ENCODE measurements at places on chromosomes 4 and X.

- DNase-seq: no peak
Measured at GRCh38 chr4:5553801-5554200, 154.6 kb downstream of the EVC2 start.

GRCh38 chrX:17020356-17020755, 73.9 kb downstream of the REPS2 start:
- no peaks in the 10 kb centered on the region for H3K36me3 ChIP-seq
- H3K27me3 ChIP-seq: no peaks in the 10 kb centered on the region
- H3K4me3 ChIP-seq: no peak overlapping the region
- no peak for DNase-seq
- H3K27ac ChIP-seq: no peak overlapping the region
- H3K4me1 ChIP-seq: no peaks in the 10 kb centered on the region

DNA sequence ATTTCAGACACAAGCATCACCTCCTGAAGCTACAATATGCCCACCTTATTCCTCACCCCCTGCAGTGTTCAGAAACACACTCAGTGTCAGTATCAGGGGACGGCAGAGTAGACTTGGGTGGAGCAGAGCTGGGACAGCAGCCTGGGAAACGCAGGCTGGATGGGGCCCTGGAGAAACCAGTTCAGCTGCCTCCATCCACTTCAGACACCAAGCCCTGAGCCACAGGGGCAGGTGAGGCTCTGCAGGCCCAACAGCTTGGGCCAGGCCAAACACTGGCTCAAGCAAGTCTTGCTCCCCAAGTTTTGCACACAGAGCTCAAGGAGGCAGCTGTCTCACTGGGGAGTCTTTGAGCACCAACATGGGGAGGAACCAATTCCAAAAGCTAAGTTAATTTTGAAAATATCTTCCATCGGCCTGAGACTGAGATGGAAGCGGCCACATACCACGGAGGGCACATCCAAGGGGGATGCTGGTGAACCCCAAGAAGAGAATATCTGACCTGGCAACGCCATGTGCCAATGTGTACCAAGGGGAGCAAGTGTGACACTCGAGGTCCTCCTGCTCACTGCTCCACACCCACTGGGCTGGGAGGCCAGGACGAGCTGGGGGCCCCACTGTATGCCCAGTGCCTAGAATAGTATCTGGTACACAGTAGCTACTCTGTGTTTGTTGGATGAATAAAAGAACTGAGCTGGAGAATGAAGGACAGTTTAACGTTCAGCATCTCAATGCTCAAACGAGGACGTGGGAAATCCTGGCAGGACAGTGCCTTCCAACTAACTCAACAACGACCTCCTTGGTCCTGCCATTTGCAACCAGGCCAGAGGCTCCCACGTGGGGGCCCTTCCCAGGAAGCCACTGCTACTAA, 45.6 kb downstream of the PPP2R2C start:
- H3K27me3 ChIP-seq: no peaks in the 10 kb centered on the region
- H3K4me3 ChIP-seq: no peak overlapping the region
- H3K36me3 ChIP-seq: no peaks in the 10 kb centered on the region
- H3K27ac ChIP-seq: no peak overlapping the region
- H3K4me1 ChIP-seq: no peaks in the 10 kb centered on the region
- DNase-seq: no peak

DNA sequence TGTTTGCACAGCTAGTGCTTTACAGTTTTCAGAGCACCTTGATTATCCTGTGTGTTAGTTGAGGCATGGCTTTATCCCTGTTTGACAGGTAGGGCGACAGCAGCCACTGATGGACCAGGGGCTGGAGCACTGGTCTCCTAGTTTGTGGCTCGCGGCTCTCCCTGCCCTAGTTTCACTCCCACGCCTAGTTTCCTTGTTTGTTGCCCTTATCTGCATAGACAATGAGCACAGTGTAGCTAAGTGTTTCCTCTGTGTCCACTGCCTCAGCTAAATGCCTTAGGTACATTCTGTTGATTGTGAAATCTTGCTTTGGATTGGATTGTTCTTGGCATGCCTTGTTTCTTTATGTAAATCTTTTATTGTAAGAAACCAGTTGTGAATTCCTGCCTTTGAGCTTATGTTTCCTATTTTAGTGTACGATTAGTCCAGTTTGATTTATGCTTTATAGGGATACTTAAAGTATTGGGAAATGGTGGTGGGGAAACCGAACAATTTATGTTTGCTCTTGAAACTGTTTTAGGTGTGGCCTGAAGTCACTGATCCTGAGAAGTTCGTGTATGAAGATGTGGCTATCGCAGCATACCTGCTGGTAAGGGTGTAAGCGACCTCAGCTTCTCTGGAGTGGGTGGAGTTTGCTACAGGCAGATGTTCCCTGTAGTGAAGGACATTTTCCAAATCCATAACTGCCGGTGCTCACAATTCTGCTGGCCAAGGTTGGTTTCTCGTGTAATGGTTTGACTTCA, 11.0 kb downstream of the TRMT44 start:
- no peaks in the 10 kb centered on the region for H3K4me1 ChIP-seq
- no peaks in the 10 kb centered on the region for H3K36me3 ChIP-seq
- no peak overlapping the region for H3K4me3 ChIP-seq
- H3K27ac ChIP-seq: no peak overlapping the region

DNA sequence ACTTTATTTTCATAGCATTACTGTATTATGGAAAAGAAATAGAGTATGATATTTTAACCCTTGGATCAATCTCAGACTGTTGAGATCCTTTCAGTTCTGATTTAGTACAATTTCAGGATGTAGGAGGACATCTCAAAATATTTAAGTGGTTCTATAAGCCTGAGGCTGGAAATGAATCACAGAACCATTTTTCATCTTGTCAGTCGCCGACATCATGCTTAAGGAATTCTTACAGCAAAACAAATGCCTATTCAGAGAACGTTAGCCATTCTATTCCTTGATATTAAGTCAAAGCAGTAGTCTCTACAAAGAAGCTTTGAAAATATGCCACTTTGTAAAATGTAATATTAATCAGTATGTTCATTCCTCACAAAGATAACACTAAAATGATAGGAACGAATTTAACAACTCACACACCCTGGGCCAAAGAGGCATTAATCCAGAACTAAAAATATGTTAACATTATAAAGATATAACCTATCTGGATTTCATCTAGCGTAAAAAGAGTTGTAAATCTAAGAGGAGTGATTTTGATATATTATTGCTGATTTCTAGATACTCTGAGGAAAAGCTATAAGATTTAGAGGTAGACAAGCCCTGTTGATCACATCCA, 152.0 kb downstream of the GASK1B start:
- H3K4me1 ChIP-seq: no peaks in the 10 kb centered on the region
- no peak overlapping the region for H3K27ac ChIP-seq
- no peak overlapping the region for H3K4me3 ChIP-seq
- DNase-seq: no peak
- no peaks in the 10 kb centered on the region for H3K36me3 ChIP-seq
- no peaks in the 10 kb centered on the region for H3K27me3 ChIP-seq

DNA sequence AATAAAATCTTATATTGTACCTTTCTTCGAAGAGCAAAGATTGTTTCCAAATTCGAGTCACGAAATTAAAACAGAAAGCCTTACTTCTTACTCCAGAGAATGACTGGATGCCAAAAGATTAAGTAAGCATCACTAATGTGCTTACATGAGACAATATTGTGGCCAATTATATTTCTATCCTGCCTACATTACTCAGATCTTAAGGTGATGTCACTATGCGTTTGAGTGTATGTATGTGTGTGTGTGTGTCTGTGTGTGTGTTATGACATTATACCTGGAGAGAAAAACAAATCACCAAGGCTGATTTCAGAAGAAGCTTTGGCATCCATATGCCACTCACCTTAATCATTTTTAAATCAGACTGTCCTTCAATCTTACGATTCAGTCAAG, 556.3 kb downstream of the PPARGC1A start:
- no peaks in the 10 kb centered on the region for H3K27me3 ChIP-seq
- no peak overlapping the region for H3K27ac ChIP-seq
- DNase-seq: no peak
- no peak overlapping the region for H3K4me3 ChIP-seq
- peaks cover 15% of the 10 kb centered on the region for H3K4me1 ChIP-seq

GRCh38 chrX:131734621-131735020, 190.7 kb downstream of the OR13H1 start:
- DNase-seq: no peak
- peaks cover 4% of the 10 kb centered on the region for H3K36me3 ChIP-seq
- H3K27ac ChIP-seq: no peak overlapping the region
- no peaks in the 10 kb centered on the region for H3K27me3 ChIP-seq
- H3K4me3 ChIP-seq: no peak overlapping the region

DNA sequence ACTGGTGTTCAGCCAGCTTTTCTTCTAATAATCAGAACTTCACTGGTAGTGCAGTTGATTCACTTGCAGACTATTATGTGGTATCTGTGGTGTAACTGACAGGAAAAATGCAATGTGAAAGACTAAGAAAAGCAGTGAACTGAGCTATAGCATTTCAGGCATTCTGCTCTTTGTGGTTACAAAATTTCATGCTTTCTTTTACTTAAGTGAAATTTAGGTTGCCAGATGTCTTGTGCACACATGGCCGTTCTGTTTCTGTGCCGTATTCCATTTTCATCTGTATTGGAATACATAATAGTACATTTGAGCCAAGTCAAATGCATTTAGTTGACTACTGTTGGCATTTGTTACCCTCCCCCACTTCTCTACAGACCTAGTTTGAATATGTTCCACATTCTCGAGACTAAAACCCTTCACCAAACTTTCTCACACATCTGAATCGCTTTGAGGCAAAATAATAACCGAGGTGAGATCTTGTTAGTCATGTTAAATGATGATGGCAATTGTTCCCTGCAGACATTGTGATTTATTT, 8.2 kb downstream of the RTL3 start:
- no peaks in the 10 kb centered on the region for H3K36me3 ChIP-seq
- no peak for DNase-seq
- no peaks in the 10 kb centered on the region for H3K27me3 ChIP-seq
- no peak overlapping the region for H3K27ac ChIP-seq
- H3K4me3 ChIP-seq: no peak overlapping the region

GRCh38 chr4:99339172-99339571, 13.4 kb downstream of the ADH1C start:
- H3K4me3 ChIP-seq: no peak overlapping the region
- no peaks in the 10 kb centered on the region for H3K27me3 ChIP-seq
- no peaks in the 10 kb centered on the region for H3K36me3 ChIP-seq
- no peak overlapping the region for H3K27ac ChIP-seq

- H3K36me3 ChIP-seq: no peaks in the 10 kb centered on the region
- H3K27ac ChIP-seq: no peak overlapping the region
- H3K4me3 ChIP-seq: no peak overlapping the region
- no peaks in the 10 kb centered on the region for H3K27me3 ChIP-seq
Measured at GRCh38 chr4:123632693-123633030, 236.1 kb downstream of the SPRY1 start.

DNA sequence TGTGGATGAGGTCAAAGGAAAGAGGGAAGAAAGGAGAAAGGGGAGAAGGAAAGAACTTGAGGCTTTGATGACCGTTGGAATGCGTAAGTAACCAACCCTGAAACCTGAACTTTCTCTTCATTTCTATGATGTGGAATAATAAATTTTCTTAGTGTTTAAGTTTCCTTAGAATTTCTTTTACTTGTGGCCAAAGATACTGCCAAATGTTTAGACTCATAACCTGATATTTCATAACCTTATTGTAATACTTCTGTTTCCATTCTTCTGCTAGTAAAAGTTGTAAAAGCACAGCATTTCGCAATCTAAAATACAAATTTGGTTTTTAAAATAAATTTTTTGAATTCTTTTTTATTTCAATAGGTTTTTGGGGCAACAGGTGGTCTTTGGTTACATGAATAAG, 258.5 kb upstream of the GIMD1 start:
- H3K36me3 ChIP-seq: no peaks in the 10 kb centered on the region
- DNase-seq: no peak
- H3K27ac ChIP-seq: no peak overlapping the region
- H3K4me1 ChIP-seq: no peaks in the 10 kb centered on the region

DNA sequence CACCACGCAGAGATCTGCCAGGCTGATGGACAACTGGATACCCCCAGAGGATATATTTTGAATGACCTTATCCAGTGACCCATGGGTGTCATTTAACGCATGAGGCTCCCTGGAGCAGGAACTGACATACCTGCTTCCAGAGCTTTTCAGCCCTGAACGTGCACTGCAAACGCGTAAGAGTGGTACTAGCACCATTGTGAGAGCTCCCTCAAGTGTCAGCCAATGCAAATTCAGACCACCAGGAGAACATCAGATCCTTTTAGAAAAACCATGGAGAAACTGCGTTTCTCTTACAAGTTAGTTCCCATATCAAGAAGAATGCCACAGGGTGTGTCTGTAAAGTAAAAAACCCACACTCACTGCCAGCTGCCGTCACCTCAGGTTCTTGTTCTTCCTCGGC, 7.3 kb downstream of the TREX2 start:
- no peak overlapping the region for H3K4me3 ChIP-seq
- H3K27me3 ChIP-seq: no peaks in the 10 kb centered on the region
- no peaks in the 10 kb centered on the region for H3K4me1 ChIP-seq

- no peaks in the 10 kb centered on the region for H3K4me1 ChIP-seq
- DNase-seq: no peak
- H3K27me3 ChIP-seq: no peaks in the 10 kb centered on the region
Measured at GRCh38 chrX:39630344-39630743, 467.4 kb downstream of the BCOR start.

- no peak overlapping the region for H3K4me3 ChIP-seq
- H3K4me1 ChIP-seq: peaks cover 5% of the 10 kb centered on the region
- no peak overlapping the region for H3K27ac ChIP-seq
- no peaks in the 10 kb centered on the region for H3K36me3 ChIP-seq
- H3K27me3 ChIP-seq: no peaks in the 10 kb centered on the region
- peak; percentile 3 for DNase-seq
Measured at GRCh38 chrX:18769812-18770573, 62.5 kb downstream of the PPEF1 start.

- H3K36me3 ChIP-seq: no peaks in the 10 kb centered on the region
- peaks cover 11% of the 10 kb centered on the region for H3K4me1 ChIP-seq
- H3K27me3 ChIP-seq: peaks cover 27% of the 10 kb centered on the region
- DNase-seq: no peak
Measured at GRCh38 chr4:80072228-80072743, 743 bp downstream of the ANTXR2 start.

DNA sequence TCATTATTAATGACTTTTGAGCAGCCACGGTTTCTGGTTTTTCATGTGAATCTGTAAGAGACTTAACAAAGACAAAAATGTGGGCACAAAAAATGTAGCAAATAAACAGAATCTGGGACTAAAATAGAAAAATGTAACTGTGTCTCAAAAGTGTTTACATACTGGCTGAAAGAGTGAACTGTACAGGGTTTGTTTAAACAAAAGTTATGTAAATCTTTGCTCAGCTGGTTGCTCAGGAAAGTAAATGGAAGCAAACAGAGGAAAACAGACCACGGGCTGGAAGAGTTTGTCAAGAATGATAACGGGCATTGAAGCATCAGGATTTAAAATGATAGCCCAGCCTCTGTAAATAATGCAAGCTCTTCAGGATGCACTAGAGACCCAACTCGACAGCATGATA, 921.8 kb upstream of the FTHL17 start:
- no peaks in the 10 kb centered on the region for H3K36me3 ChIP-seq
- no peaks in the 10 kb centered on the region for H3K4me1 ChIP-seq
- H3K4me3 ChIP-seq: no peak overlapping the region
- no peak for DNase-seq
- H3K27ac ChIP-seq: no peak overlapping the region
- no peaks in the 10 kb centered on the region for H3K27me3 ChIP-seq

- no peaks in the 10 kb centered on the region for H3K4me1 ChIP-seq
- no peak overlapping the region for H3K4me3 ChIP-seq
- DNase-seq: peak; percentile 54
- H3K27ac ChIP-seq: no peak overlapping the region
- H3K27me3 ChIP-seq: no peaks in the 10 kb centered on the region
- no peaks in the 10 kb centered on the region for H3K36me3 ChIP-seq
Measured at GRCh38 chr4:5821665-5822358, 71.1 kb downstream of the CRMP1 start.

Measured in neural progenitor cell (in vitro differentiated cells).